ENCODE measurements at places on chromosomes 11 and 22.

- no peak for DNase-seq
Observed at GRCh38 chr11:12723421-12724300, 49.4 kb downstream of the TEAD1 start.

GRCh38 chr11:97451441-97451840 lies 1061.6 kb downstream of the JRKL start:
- no peak for DNase-seq

- DNase-seq, result no peak
Observed at GRCh38 chr11:102220728-102221467, 96.4 kb upstream of the BIRC3 start.

DNA sequence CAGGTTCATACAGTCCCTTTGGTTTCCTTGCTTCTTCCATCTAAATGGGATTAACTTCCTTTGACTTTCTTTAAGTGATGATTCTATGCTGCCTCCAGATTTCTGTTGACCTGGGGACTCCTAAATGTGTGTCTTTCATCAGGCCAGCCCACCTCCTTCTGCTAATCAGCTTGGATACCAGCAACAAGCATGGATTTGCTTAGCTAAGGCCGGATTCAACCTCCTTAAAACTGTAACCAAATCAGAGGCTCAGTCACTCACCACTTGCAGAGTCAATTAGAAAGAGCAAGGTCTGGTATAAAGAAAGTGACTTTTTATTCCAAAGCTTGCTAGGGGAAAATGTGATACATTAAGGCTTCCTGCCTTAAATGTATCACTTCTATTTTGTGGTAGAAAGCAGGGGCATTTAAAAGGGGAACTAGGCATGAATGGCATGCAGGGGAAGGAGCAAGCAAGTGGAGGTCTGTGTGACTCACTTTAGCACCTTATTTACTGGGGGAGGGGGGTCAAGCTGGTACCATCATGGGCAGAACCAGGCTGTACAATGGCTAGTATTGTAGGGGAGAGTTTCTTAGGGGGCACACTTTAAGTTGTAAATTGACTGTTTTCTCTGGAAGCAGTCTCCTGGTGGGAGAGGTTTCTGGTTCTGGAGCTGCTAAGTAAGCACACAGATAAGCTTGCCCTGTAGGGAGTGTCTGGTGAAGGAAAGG lies 239.0 kb upstream of the PDGFD start:
- DNase-seq, result no peak

DNA sequence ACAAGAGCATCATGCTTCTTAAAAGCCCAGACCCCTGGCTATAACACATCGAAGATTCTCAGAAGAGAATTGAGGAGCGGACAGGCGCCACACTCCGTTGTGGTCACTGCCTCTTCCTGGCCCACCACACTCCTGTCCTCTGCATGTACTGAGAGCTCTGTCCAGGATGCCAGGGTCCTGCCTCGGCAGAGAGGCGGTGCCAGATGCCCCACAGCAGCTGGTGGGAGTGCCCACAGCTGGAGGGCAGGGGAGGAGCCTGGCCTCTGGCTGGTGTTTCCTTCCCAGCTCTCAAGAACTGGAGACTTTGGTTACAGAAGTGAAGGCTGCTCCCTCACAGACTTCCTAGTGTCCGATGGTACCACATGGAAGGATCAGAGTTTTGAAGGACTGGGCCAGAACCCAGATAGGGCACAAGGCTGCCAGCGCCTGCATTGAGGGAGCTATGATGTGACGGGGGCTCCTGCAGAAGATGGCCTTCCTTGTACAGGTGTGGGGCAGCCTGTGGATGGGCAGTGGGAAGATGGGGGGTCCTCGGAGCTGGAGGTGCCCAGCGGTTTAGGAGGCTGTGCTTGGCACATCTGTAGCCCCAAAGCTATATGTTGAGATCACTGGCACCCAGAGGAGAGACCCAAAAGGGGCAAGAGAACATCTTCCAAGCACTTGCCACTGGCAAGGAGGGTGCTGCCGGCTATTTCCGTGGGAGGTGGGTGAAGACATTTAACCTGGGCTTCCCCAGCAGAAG lies 19.4 kb downstream of the RSPH14 start:
- no peak for DNase-seq

- no peak for DNase-seq
Observed at GRCh38 chr11:707817-708420, 1.9 kb downstream of the EPS8L2 start.

DNA sequence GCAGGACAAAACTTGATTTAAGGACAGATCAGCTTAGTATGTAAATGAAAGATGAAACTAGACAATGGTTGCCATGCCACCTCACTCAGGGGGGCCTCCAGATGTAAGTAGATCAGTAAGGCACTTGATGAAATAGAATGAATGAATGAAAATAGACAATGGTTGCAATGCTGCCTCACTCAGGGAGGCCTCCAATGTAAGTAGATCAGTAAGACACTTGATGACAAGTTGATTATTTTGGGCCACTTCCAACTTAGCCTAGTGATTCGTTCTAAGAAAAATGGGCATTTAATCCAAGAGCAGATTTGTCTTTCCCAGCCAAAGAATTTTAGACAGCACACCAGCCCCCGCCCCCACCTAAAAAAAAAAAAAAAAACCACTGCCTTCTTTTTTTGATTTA lies 19.2 kb upstream of the SLC5A12 start:
- DNase-seq, result no peak

DNA sequence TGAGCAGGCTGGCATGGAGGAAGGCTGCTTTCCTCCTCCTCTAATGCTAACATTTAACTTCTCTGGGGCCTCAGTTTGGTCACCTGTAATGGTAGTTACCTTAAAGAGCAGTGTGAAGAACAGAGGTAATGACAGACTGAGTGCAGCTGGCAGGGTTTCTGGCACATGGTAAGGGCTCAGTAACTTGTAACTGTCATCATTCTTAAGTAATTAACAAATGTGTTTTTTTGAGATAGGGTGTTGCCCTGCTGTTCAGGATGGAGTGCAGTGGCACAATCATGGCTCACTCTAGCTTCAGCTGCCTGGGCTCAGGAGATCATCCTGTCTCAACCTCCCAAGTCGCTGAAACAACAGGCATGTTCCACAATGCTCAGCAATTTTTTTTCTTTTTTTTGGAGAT lies 242.0 kb upstream of the SYN3 start:
- no peak for DNase-seq

- DNase-seq, result no peak
Observed at GRCh38 chr11:116510886-116511650, 261.7 kb downstream of the BUD13 start.

- no peak for DNase-seq
Observed at GRCh38 chr22:49207008-49208003, 620.4 kb downstream of the BRD1 start.

DNA sequence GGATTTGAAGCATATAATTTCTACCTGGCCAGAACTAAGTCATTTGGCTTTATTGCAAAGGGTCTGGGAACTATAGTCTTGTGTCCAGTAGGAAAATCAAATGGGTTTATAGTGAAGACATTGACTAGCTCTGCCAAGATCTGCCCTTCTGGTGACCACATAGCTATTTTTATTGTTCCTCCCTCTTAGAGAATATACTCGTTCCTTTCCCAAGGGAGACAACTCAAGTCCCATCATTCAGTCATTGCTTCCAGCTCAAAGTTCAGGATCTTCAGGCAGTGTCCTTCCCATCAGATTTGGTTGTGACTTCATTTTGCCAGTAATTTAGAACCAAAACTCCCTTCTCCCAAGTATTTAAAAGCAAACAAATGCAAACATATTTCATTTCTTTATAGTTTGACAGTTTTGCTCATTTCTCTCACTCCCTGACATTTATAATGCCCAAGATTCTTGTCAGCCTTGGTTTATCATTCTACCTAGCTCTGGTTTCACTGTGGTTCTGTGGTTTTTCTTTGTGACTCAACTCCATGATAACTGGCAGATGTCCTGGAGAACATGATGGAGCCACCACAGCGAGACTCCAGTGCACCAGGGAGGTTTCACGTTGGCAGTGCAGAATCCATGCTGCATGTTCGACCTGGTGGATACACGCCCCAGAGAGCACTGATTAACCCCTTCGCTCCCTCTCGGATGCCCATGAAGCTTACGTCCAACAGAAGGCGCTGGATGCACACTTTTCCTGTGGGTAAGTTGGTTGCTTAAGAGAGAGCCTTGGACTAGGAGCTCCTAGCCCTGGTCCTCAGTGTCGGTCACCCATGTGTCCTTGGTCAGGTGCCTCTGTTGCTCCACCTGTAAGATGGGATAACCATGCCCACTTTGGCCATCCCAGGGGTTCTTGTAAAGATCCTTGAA lies 64.9 kb downstream of the DEPDC5 start:
- DNase-seq, result peak; percentile 51

GRCh38 chr22:30422481-30423300 lies 2.9 kb upstream of the MTFP1 start:
- peak; percentile 71 for DNase-seq

DNA sequence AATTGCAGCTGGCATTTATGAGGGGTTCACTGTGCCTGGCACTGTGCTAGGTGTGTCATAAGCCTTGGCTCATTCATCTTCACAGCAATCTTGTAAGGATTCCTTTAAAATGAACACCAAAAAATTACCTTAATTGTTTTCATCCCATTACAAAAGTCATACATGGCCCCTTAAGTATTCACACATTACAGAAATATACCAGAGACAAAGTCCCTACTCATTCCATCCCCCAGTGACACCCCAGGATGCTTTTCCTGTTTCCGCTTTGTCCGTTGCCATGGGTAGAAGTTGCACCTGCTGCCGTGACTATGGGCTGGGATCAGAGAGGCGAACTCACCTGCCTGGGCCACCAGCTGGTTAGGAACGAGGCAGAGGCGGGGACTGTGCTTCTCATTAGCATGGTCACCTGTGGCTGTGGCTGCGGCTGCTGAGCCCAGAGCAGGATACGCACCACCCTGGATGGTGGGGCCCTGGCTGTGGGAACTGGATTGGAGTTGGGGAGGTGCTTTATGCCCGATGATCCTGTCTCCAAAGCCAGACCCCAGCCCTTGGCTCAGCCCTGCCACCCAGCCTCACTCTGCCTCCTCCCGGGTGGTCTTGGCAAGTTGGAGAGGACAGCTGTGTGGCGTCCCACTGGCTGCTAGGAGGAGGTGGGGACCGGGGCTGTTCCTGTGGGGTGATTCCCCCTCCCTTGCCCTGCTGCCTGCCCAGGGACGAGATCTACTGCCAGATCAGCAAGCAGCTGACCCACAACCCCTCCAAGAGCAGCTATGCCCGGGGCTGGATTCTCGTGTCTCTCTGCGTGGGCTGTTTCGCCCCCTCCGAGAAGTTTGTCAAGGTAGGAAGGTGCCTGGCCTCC lies 60.8 kb downstream of the MYO7A start:
- no peak for DNase-seq

- peak; percentile 69 for DNase-seq
Observed at GRCh38 chr11:33722590-33723234, 13.5 kb downstream of the CD59 start.

GRCh38 chr22:26047516-26047915 lies 121.7 kb upstream of the SEZ6L start:
- DNase-seq, result no peak

DNA sequence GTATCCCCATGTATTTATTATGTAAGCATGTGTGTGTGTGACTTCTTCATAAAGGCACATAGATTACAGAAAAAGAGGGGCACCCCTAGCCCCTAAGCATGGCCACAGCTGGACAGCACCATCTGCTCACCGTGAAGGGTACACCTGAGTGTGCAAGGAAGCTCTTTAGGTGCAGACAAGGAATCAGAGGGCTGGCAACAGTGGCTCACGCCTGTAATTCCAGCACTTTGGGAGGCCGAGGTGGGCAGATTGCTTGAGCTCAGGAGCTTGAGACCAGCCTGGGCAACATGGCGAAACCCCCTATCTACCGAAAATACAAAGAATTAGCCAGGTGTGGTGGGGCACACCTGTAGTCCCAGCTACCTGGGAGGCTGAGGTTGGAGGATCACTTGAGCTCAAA lies 56.3 kb downstream of the DGCR2 start:
- DNase-seq, result no peak

GRCh38 chr22:21942407-21943343 lies 10.0 kb downstream of the PPM1F start:
- DNase-seq, result peak; percentile 26

DNA sequence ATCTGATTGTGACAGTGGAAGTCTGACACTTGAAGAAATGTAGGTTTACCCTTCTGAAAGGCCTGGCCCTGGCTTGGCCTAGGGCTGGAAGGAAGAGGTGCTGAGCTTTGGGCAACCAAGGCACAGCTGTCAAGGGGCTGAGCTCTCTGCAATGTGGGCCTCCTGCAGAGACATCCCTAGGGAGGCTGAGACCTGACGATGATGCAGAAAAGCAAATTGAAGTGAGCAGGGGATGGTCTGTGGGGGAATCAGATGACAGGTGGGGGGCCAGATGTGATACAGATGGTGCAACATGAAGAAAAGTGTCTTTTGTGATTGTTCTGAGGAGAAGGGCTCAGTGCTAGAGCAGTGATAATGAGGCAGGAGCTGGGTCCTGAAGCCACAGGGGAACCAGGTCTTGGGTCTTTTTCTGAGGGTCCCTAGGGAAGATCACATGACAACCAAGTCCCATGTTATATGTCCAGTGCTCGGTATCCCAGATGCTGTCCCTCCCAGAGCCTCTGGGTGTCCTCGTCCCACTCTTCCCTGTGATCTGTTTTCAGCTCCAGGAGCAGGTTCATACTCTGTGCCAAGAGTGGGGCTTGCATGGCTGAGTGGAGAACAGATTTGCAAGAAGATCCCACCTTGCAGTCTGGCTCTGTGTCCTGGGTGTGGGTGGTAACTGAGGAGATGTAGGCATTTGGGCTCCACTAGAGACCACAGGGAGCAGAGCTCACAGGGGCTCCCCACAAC lies 79.9 kb upstream of the VPREB1 start:
- DNase-seq, result no peak

DNA sequence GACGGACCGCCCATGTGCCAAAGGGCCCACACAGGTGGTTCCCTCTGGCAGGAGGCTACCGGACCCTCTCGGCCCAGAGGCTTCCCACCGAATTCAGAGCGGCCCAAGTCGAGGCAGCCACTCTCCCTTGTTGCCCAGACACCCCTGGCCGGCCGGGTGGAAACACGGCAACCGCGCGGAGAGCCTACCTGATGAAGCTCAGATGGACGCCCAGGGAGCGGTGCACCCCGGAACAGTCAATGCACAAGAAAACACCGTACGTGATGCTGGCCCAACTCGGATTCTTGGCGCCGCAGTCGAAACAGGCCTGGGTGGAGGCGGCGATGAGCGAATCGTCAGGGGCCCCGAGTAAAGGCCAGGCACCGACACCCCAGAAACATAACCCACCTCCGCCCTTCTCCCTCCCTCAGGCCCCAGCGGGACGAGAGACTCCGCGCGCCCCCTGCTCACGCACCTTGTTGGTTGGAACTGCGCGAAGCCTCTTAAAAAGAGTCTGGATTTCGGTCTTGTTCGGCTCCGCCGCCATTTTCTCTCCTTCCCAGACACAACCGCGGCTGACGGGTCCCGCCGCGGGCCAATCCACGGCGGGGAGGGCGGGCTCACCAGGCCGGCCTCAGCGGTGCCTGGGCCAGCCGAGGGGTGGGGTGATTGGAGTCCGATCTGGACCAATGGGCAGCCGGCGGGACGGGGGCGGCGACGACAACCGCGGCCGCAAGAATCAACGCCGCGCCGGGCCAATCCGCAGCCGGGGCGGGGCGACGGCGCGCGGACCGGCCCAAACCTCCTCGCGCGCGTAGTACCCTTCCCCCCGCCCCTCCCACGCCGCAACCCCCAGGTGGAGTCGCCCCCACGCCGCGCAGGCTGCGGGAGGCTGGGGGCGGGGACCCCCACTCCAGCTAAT lies at the start of gene ARFGAP2:
ARFGAP2 (minus strand) TSS at position 552 of the 901 bp plus-strand sequence; CDS start at position 526, 26 bp downstream.
- DNase-seq, result peak; percentile 95
